Left renal pelvis (tissue), 4 donors: ENCODE measurements at places on chromosomes 11 and 22. TPM values are rescaled to one million over a fixed set of nuclear protein-coding genes. Genes with fewer than 3 reads are reported as not detected.

Gene OR10D3
- polyA plus RNA-seq: not detected

Gene C11orf42
- polyA plus RNA-seq: 1.1 TPM

Gene APOA5
- polyA plus RNA-seq: not detected

Gene BTBD18
- polyA plus RNA-seq: 0.11 TPM

Gene SLCO2B1
- polyA plus RNA-seq: 10.3 TPM

Gene C1QTNF5
- polyA plus RNA-seq: 34.3 TPM

Gene APOL4
- 8.6 TPM for polyA plus RNA-seq

Gene OR52A1
- 0.05 TPM for polyA plus RNA-seq

Gene MMP10
- polyA plus RNA-seq: not detected

Gene PANX1
- 24.9 TPM for polyA plus RNA-seq

Gene CRYBA4
- polyA plus RNA-seq: not detected

Gene XKR3
- polyA plus RNA-seq: not detected

Gene CASP5
- not detected for polyA plus RNA-seq

Gene VSIG10L2
- 0.53 TPM for polyA plus RNA-seq

Gene SLC22A25
- polyA plus RNA-seq: 0.06 TPM

Gene SMIM35
- polyA plus RNA-seq: 0.35 TPM

- DNase-seq: no peak
Measured at GRCh38 chr11:76250520-76251225, 44.4 kb upstream of the WNT11 start.

- no peak for DNase-seq
Measured at GRCh38 chr11:62673196-62673525, 1.1 kb upstream of the LBHD1 start.

GRCh38 chr11:120256178-120256577 is 16.2 kb downstream of the POU2F3 start:
- no peak for DNase-seq

DNA sequence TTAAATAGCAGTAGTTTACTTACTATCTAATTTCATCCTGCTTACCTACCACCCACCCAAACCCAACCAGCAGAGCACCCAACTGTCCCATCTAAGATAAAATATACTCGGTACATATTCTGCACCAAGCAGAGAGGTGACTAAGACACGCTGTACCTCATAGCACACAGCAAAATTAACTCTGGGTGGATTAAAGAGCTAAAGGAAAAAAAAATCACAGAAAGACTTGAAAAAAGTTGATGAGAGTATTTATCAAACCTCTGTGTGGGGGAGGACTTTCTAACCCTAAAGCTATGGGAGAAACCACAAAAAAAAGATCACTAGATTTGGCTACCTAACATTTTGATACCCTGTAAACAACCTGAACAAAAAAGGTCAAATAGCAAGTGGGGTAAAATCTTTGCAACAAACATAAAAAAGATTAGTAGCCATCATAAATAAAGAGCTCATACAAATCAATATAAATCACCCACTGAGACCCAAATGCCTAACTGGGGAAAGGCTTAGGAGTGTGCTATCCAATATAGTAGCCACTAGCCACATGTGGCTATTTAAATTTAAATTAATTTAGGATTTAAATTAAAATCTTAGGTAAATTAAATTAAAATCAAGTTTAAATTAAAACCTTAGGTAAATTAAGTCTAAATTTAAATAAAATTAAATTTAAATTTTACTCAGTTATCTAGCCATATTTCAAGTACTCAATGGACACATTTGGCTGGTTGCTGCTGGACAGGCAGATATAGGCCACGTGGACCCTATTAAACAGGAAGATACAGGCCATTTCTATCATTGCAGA is 25.6 kb upstream of the CD5 start:
- DNase-seq: no peak

- no peak for DNase-seq
Measured at GRCh38 chr11:108788565-108789199, 123.8 kb downstream of the DDX10 start.

DNA sequence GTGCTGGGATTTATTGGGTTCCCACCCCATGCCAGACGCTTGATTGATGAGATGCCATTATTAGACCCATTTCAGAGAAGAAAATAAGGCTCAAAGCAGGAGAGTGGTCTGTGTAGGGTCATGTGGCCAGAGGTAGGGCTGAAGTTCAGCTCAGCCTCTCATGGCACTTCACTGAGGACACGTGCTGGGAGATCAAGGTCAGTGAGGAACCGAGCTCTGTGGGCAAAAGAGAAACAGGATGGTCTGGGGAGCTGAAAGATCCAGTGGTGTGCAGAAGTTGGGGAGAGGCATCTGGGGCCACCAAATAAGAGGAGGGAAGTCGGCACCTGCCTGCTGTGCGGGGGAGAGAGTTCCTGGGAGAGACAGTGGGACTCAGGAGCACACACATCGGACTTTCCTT is 19.6 kb downstream of the RHOD start:
- DNase-seq: no peak

GRCh38 chr11:19771463-19771862 is 58.8 kb downstream of the NAV2 start:
- no peak for DNase-seq

- DNase-seq: peak; percentile 36
Measured at GRCh38 chr22:17639247-17639741, 737 bp downstream of the BCL2L13 start.

DNA sequence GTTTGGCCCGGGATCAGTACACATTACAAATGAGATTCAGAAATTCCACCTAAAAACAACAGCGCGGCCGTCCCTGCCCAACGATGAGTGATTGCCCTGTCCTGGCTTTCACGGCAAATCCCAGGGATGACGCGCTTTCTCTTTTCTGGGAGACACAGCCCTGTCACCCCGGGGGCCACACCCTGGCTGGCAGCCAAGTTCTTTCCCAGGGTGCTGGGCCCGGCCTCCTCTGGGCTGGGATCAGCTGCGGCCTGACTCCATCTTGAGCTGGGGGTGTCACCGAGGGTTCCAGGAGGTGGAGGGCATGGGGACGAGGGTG is 82.7 kb downstream of the FBLN1 start:
- DNase-seq: no peak

- DNase-seq: no peak
Measured at GRCh38 chr11:10314199-10315072, 9.6 kb downstream of the ADM start.

- no peak for DNase-seq
Measured at GRCh38 chr22:36068776-36069344, 40.2 kb upstream of the RBFOX2 start.

DNA sequence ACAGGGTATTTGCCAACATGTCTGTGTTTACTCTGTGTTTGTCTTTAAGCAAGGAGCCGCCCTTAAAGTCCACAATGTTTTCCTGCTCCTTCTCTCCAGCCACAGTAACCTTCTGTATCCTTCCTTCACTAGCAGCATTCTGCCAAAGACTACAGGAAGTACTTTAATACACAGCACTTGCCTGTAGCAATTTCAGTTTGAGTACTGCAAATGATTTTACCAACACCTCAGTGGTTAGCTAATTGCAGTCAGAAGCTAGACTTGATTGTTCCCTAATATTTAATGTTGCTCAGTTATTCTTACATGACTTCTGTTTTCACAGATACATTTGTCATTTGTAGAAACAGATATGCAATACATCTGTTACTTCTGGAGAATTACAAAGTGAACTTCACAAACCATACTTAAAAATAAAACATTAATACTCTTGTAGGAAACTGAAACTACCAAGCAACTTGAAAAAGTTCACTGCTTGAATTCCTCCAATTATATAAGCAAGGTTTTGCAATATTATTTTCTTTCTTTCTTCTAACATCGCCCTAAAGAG is 69.1 kb downstream of the FCHSD2 start:
- DNase-seq: no peak

- peak; percentile 31 for DNase-seq
Measured at GRCh38 chr11:9231848-9232177, 33.3 kb downstream of the DENND5A start.

GRCh38 chr22:19062139-19062942 is 59.9 kb downstream of the DGCR2 start:
- no peak for DNase-seq

- no peak for DNase-seq
Measured at GRCh38 chr11:63629426-63629825, 15.2 kb upstream of the PLAAT3 start.

GRCh38 chr22:20272700-20273099 is 4.6 kb upstream of the RTN4R start:
- no peak for DNase-seq

- DNase-seq: no peak
Measured at GRCh38 chr22:43109921-43110443, 568 bp upstream of the BIK start.

DNA sequence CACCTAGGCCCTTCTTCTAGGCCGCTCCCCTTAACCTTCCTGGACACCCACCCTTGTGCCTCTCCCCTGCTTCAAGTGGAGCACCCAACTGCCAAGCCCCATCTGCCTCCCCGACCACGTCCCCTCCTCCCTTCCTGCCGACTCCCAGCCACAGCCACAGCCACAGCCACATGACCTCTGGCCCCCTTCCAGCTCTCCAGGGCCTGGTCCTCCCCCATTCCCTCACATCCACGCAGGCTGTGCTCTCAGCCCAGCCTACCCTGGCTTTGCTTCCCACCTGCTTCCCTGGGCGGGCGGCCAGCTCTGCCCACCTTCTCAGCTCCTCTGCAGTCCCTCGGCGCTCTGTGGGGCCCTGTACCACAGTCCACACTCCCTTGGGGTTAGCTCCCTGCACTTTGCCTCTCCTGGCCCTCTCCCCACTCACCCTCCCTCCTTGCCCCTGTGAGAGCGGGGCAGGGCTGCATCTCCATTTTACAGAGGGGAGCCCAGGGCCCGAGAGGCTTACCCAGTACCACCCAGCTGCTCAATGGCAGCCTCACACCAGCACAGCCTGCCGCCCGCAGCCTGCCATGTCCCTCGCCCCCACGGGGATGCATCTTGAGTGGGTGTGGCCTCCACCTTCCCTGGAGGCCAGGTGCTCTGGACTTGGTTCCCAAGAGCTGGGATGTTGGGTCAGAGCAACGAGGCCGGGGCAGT is 20.3 kb downstream of the PARVG start:
- no peak for DNase-seq

- DNase-seq: no peak
Measured at GRCh38 chr11:10654811-10655150, 38.8 kb downstream of the IRAG1 start.

GRCh38 chr22:38564669-38565068 is 5.3 kb downstream of the DMC1 start:
- DNase-seq: no peak

GRCh38 chr22:43081968-43082367 is 7.2 kb downstream of the TTLL1 start:
- DNase-seq: no peak

DNA sequence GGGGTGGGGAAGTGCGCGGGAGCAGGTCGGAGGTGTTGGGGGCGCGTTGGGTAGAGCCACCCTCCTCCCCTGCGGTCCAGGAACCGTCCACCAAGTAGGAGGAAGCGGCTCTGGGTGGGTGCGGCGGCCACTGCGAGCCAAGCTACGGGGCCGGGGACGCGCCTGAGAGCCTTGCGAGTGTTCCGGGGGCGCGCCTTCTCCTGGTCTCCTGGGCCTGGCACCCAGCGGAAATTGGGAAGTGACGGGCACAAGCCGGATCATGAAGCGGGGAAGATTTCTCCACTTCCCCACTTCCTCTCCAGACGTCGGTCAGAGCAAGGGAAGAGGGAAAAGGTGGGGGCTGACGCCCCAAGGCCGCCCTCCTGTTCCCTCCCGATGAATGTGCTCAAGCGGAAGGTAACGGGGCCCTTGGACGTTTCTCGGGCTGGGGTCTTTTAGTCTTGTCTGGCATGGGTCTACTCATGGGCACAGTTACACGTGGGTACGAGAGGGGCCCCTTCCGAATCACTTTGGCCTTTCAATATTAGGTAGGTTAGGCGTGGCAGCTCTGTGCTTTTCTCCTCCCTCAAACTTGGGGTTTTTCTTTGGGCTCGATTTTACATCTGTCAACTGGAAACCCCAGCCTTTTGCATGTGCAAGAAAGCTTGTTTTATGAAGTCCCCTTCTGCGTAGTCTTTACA is 865 bp downstream of the RBM14 start:
- no peak for DNase-seq

DNA sequence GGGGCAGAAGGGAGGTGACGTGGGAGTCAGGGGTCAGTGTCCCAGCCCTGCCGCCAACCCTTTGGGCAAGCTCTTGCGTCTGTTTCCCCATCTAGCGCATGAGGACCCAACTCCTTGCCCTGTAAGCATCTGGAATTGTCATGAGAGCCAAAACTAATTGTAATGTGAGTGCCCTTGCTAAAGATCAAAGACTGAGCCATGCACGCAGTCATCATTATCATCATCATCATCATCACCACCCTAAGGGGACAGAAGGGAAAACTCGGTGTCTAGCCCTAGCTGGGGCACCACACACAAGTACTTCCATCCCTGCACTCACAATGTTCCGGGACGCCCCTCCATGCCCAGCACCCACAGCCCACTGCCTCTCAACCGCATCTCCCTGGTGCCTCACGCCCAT is 2.5 kb downstream of the LIF start:
- no peak for DNase-seq

DNA sequence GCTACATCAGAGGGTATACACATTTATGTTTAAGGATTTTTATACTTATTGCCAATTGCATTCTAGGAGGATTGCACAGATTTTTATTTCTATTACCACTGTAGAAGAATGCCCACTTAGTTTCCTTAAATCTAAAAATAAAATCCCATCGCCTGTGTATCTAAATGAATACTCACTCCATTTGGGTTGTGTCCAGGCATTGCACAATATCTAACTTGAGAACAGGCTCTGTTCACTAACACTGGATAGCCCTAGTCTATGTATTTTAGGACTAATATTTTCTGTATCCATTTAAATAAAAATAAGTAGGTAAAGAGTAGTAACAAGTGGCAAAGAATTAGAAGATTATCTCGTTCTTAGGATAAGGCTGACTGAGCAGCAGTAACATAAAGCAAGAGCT is 4.1 kb downstream of the C11orf52 start:
- no peak for DNase-seq

DNA sequence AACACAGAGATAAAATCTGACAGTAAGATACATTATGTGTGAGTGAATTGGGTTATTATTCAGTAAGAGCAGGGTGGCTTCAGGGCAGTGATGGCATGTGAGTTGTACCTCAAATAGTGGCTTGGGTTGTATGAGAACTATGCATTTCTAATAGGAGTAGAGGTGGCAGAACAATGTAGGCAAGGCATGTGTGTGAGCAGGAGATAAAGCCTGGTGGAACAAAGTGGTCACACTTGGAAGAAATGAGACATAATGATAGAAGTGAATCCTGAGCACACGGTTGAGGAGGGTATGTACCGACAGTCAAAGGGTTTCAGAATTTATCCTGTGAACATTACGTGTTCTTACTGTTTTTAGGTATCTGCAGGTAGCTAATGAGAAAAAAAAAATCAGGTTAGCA is 159.3 kb downstream of the CASP12 start:
- DNase-seq: no peak

DNA sequence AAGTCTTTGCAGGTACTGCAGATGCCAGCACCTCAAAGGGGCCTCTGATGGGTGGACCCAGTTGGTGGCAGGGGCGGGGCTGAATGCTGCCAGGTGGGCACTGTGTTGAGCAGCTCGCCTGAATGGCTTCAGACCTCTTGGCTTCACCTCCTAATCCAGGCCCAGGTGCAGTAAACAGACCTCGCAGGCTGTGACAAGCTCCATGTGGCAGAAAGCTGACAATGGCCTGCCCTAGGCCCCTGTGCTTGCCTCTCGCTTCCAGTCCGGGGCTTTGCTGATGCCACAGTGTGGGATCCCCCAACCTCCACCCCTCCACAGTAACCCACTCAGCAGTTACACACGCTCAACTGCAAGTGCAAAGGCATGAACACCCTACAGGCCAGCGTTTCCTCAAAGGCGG is 9.4 kb downstream of the IGLL1 start:
- DNase-seq: no peak
